Activated naive CD8-positive, alpha-beta T cell treated with anti-CD3 and anti-CD28 coated beads for 36 hours (primary cell): ENCODE measurements at places on chromosomes 2 and 18. TPM values are rescaled to one million over a fixed set of nuclear protein-coding genes. Genes with fewer than 3 reads are reported as not detected.

GRCh38 chr2:233365861-233366520, 11.7 kb downstream of the DGKD start:
- DNase-seq: no peak
- peaks cover 51% of the 10 kb centered on the region for H3K4me1 ChIP-seq
- H3K27ac ChIP-seq: peak overlapping the region; percentile 43

DNA sequence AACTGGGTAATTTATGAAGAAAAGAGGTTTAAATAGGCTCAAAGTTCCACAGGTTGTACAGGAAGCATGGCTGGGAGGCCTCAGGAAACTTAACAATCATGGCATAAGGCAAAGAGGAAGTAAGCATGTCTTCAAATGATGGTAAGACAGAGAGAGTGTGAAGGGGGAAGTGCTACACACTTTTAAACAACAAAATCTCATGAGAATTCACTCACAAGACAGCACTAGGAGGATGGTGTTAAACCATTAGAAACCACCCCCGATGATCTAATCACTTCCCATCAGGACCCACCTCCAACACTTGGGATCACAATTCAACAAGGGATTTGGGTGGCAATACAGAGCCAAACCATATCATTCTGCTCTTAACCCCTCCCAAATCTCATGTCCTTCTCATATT, 34.9 kb downstream of the CFAP210 start:
- no peaks in the 10 kb centered on the region for H3K4me1 ChIP-seq
- H3K4me3 ChIP-seq: no peak overlapping the region
- DNase-seq: no peak
- H3K27me3 ChIP-seq: peaks cover 8% of the 10 kb centered on the region
- H3K36me3 ChIP-seq: no peaks in the 10 kb centered on the region

GRCh38 chr2:100412881-100413321, 4.6 kb downstream of the CHST10 start:
- no peaks in the 10 kb centered on the region for H3K27me3 ChIP-seq
- no peak for DNase-seq
- no peak overlapping the region for H3K4me3 ChIP-seq
- no peak overlapping the region for H3K27ac ChIP-seq

DNA sequence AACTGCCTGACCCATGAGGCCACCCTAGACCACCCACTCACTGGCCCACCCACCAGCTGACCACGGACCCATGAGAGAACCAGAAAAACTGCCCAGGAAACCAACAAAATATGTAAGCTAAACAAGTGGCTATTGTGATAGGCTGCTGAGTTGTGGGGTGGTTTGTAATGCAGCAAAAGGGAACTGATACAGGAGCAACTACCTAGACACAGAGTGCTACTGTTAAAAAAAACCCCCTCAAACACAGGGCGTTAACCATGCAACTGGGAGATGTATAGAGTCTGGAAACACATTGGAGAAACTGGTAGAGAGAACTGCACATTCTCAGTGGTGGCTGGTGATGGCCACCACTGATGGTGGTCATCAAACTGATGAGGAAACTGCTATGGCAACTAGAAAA, 206.3 kb upstream of the GYPC start:
- DNase-seq: no peak
- no peaks in the 10 kb centered on the region for H3K4me1 ChIP-seq
- no peaks in the 10 kb centered on the region for H3K36me3 ChIP-seq
- no peaks in the 10 kb centered on the region for H3K27me3 ChIP-seq
- no peak overlapping the region for H3K27ac ChIP-seq

- no peaks in the 10 kb centered on the region for H3K36me3 ChIP-seq
- no peaks in the 10 kb centered on the region for H3K27me3 ChIP-seq
- no peak overlapping the region for H3K27ac ChIP-seq
- no peak for DNase-seq
- H3K4me1 ChIP-seq: no peaks in the 10 kb centered on the region
Observed at GRCh38 chr2:49812730-49813129, 658.4 kb upstream of the FSHR start.

The SDC1 gene
- total RNA-seq: 0.36 TPM

- H3K27ac ChIP-seq: no peak overlapping the region
- H3K4me1 ChIP-seq: no peaks in the 10 kb centered on the region
- no peaks in the 10 kb centered on the region for H3K36me3 ChIP-seq
- DNase-seq: peak; percentile 5
- no peak overlapping the region for H3K4me3 ChIP-seq
- peaks cover 17% of the 10 kb centered on the region for H3K27me3 ChIP-seq
Observed at GRCh38 chr2:158753641-158754611, 41.2 kb upstream of the DAPL1 start.

DNA sequence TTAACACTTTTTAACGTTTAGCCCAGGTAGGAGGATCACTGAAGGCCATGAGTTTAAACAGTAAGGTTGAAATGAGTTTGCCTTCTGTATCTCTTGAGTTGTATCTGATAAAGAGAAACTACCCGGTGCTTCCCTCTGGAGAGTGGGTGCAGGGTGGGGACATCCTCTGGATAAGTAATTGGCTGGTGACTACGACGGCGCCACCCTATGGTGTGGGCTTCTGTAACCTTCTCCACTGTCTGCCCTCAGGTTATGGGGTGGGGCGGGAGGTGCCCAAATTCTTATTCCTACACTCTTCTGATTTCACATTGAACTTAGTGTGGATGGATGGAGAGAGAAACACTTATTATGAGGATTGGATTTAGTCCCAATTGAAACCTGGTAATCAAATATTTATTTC, 68.8 kb downstream of the LDLRAD4 start:
- no peak overlapping the region for H3K27ac ChIP-seq
- no peak for DNase-seq
- H3K36me3 ChIP-seq: peaks cover 6% of the 10 kb centered on the region
- no peak overlapping the region for H3K4me3 ChIP-seq
- H3K27me3 ChIP-seq: no peaks in the 10 kb centered on the region

- H3K36me3 ChIP-seq: no peaks in the 10 kb centered on the region
- H3K27ac ChIP-seq: no peak overlapping the region
- H3K4me3 ChIP-seq: no peak overlapping the region
- no peaks in the 10 kb centered on the region for H3K27me3 ChIP-seq
- no peak for DNase-seq
Observed at GRCh38 chr2:21102356-21102755, 21.4 kb upstream of the TDRD15 start.

The NPHP1 gene
- 1.6 TPM for total RNA-seq

The ANKRD29 gene
- total RNA-seq: not detected

DNA sequence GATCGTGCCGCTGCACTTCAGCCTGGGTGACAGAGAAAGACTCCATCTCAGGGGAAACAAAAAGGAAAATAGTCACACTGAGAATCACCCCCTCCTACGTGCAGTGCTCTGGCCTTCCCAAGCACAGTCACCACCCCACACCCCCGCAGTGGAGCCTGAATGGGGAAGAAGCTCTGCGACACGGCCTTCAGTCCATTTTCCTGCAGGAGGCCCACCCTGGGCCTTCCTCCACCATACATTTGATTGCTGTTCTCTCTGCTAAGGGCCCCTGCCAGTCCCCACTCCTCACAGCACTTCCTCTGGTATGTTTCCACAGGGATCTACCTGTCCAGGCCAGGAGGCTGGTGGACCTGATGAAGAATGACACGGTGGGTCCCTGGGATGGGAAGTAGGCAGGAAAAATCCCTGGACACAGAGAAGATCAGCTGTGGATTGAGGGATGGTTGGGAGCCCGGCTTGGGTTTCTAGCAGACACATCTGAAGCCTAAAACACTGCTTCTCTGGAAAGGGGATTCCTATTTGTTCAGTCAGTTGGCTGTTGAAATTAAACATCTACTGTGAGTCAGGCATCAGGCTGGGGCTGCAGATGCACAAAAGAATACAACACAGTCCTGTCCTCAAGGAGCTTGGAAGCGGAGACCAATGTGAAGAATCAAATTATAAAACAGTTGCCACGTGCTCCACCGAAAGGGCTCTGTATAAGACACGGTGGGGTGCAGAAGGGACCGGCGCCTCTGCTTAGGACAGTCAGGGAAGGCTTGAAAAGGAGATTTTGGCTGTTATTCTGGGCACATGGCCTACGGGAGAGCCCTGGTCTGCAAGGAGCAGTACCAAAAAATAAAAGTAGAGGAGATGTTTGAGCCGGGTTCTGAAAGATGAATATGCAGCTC, 82.2 kb downstream of the PLB1 start:
- no peaks in the 10 kb centered on the region for H3K36me3 ChIP-seq
- H3K27me3 ChIP-seq: no peaks in the 10 kb centered on the region
- no peak overlapping the region for H3K27ac ChIP-seq
- DNase-seq: no peak
- peaks cover 3% of the 10 kb centered on the region for H3K4me1 ChIP-seq

- H3K4me3 ChIP-seq: no peak overlapping the region
- H3K4me1 ChIP-seq: no peaks in the 10 kb centered on the region
- no peak overlapping the region for H3K27ac ChIP-seq
- no peaks in the 10 kb centered on the region for H3K36me3 ChIP-seq
Observed at GRCh38 chr2:183666031-183666430, 541.8 kb downstream of the NUP35 start.

DNA sequence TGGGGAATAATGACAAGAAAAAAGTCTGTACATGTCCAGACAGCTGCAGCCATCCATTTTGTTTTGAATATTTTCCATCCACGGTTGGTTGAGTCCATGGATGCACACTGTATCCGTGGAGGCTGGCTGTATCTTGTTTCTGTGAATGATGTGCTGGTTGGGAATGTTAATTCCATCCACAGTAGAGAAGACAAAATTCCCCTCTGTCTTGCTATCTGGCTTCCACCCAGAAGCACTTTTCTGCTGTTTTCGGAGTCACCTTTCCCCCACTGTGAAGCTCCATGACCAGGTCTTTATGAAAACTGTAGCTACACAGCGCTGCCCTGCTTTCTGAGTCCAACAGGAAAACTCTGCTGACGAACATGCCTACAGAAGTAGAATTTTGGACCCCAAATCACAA, 122.3 kb downstream of the HRH4 start:
- no peak overlapping the region for H3K4me3 ChIP-seq
- H3K27me3 ChIP-seq: peaks cover 28% of the 10 kb centered on the region
- no peak for DNase-seq
- H3K27ac ChIP-seq: no peak overlapping the region

- H3K27me3 ChIP-seq: no peaks in the 10 kb centered on the region
- H3K27ac ChIP-seq: no peak overlapping the region
- no peak for DNase-seq
- no peak overlapping the region for H3K4me3 ChIP-seq
- H3K36me3 ChIP-seq: peaks cover 2% of the 10 kb centered on the region
Observed at GRCh38 chr18:71443706-71444480, 1100.2 kb downstream of the CBLN2 start.

- no peak overlapping the region for H3K4me3 ChIP-seq
- H3K27me3 ChIP-seq: no peaks in the 10 kb centered on the region
- no peak for DNase-seq
- peaks cover 25% of the 10 kb centered on the region for H3K4me1 ChIP-seq
Observed at GRCh38 chr2:62297624-62298010, 101.7 kb downstream of the B3GNT2 start.

The NT5C1B gene
- not detected for total RNA-seq
